T-helper 22 cell (primary cell): ENCODE measurements at places on chromosomes 1 and 21.
A peak's percentile ranks its signal among the peaks of the same experiment; 100 is the strongest.

GRCh38 chr1:85599076-85599491, 18.5 kb downstream of the CCN1 start:
- no peak for DNase-seq

GRCh38 chr1:62384276-62385005, 52.4 kb upstream of the USP1 start:
- no peak for DNase-seq

- peak; percentile 73 for DNase-seq
These were observed at the start of gene CIART for GRCh38 chr1:150281758-150282557. Gene CIART (plus strand): TSS chr1:150282554. CDS start chr1:150283268, 714 bp downstream.

DNA sequence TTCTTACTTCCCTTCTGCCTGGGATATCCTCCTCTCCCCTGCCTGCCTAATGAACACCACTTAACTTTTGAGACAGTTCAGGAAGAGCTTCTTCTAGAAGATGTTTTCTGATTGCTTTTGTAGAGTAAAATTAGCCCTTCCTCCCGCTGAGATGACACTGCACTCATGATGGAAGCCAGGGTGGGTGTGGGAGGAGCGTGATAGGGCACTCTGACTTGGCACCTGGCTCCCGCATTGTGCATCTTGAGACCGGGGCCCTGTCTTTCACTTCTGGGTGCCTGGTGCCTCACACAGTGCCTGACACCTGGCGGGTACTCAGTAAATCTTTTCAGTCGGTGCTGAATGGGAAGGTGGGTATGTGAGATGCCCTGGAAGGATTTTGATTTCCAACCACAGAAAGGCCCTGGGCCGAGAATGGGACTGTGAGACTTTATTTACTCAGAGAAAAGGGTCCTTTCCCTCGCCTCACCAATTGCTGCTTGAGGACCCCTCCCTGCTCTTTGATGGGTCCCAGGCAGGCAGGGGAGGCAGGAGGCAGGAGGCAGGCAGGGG, 6.8 kb downstream of the THEM5 start:
- no peak for DNase-seq

GRCh38 chr21:42257091-42257765, 38.3 kb downstream of the ABCG1 start:
- no peak for DNase-seq

DNA sequence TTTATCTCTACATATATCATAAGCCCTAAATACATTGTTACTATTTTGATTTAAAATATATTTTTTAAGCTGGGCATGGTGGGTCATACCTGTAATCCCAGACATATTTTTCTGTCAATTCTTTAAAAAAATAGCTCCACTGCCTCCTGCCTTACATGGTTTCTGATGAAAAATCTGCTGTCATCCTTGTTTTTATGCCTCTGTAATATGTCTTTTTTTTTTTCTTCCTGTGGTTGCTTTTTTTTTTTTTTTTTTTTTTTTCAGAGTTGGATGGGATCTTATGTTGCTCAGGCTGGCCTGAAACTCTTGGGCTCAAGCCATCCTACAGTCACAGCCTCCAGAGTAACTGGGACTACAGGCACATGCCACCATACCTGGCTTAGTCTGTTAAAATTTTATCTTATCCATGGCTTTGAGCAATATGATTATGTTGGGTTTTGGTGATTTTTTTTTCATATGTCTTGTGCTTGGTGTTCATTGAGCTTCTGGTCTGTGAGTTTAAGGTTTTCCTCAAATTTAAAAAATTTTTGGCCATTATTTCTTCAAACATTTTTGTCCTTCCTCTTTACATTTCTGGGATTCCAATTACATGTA, 12.4 kb upstream of the EDARADD start:
- DNase-seq = no peak

GRCh38 chr1:110554871-110555801, 36.2 kb upstream of the KCNA10 start:
- DNase-seq = peak; percentile 7

DNA sequence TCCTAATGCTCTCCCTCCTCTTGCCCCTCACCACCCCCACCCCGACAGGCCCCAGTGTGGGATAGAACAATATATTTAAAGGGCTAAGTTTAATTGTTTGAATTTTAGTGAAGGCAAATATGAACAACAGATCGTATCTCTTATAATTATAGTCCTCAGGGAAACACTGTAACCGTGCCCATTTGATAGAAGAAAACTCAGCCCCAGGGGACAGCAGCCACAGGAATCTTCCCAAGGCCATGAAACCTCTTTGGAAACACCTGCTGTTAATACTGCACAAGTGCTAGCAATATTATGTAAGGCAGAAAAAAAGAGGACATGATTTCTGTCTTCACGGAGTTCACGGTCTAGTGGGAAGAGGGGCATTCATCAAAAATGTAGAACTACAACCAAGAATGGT, 142.2 kb downstream of the URB2 start:
- DNase-seq = no peak

- DNase-seq = no peak
These were observed 3.2 kb downstream of the DAP3 start for GRCh38 chr1:155691992-155692528.

DNA sequence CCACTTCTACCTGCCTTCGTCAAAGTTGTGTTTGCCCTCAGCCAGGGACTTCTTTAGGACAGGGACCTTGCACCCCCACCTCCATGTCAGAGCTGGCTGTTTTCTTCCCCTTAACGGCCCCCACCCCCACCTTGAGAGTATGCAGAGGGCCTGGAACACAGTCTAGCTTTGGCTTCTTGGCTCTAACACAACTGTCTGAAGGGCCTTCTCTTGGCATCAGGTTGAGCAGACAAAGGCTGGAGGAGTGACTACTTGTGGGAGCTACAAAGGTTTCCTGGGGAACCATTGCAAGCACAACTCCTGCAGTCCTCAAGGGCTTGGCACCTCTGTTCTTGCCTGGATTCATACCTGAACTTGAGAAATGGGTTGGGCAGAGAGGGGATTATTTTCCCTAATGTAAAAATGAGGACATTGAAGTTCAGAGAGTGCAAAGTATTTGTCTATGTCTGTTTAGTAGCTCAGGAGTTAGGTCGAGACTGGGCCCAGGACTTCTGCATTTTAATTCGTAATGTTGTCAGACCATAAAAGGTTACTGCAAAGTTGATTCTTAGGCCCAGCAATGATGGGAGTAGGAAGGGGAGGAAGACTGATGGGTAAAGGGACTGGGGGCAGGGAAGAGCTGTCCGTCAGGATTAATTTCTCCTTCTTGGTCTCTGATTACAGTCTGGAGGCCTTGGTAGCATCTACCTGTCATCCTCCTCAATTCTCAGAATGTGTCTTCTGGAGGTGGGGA, 2.6 kb downstream of the CYP4B1 start:
- no peak for DNase-seq

DNA sequence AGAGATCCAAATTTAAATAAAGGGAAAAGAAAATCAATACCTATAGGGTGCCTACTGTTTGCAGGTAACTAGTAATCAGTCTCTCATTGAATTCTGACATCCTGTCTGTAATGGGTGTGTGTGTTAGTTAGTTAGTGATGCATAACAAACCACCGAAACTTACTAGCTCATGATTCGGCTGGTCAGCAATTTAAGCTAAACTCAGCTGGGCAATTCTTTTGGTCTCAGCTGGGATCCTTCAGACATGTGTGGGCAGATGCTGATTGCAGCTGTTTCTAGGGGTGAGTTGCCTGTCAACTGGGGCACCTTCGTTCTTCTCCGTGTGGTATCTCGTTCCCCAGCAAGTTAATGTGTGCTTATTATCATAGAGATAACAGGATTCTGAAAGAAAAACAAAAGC, 40.2 kb upstream of the ZNF124 start:
- no peak for DNase-seq

GRCh38 chr1:29397981-29398380, 161.7 kb downstream of the PTPRU start:
- DNase-seq = no peak

DNA sequence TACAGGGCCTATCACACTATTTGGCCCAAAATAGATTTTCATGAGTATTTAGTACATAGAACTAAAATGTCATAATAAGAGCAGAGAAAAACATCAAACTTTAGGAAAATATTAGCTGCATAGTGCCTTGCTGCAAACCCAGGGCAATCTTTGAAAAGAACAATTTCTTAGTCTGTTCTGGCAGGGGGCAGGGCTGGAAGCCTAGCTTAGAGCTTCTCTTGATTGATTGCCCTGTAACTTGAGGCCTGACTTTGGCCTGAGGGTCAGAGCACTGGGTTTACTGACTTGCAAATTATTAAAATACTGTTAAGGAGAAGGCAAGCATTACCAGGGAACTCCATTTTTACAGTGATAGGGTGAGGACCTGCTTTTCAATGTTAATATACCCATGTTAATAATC, 115.8 kb upstream of the SPAG17 start:
- DNase-seq = no peak

DNA sequence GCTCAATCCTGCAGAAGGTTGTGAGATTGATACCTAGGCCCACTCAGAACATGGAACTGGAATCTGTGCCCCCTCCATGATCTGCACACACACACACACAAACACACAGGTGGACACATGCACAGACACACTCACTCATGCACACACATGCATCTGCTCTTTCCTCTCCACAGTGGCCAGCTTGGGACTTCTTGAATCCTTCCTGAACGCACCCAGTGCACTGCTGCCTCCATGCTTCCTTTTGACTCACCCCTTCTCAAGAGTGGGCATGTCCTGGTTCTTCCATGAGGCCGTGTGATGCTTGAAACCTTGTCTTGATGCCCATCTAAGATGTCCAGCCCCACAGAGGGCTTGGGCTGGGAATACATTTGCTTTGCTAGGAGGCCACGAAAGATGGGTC, 25.4 kb upstream of the TENT5C start:
- DNase-seq = no peak

DNA sequence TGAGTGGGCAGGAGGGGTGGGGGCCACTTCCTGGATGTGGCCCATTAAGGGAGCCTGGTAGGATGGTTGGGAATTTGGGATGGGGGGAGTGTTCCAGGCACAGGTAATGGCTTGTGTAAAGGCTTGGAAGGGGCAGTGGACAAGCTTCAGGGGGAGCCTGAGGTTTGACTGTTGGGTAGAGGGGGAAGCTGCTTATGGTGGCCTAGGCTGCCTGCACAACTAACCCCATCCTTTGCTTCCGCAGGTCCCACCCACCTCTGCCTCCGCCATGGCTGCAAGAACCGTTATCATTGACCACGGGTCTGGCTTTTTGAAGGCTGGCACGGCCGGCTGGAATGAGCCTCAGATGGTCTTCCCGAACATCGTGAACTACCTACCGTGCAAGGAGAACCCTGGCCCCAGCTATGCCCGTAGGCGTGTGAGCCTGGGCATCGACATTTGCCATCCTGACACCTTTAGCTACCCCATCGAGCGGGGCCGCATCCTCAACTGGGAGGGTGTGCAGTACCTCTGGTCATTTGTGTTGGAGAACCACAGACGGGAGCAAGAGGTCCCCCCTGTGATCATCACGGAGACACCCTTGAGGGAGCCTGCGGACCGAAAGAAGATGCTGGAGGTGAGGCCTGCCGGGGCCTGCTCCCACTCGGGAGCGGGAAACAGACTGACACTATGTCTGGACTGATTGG, 67.8 kb downstream of the ACTL8 start:
- DNase-seq = no peak

GRCh38 chr1:71222668-71223067, 141.8 kb upstream of the ZRANB2 start:
- no peak for DNase-seq

DNA sequence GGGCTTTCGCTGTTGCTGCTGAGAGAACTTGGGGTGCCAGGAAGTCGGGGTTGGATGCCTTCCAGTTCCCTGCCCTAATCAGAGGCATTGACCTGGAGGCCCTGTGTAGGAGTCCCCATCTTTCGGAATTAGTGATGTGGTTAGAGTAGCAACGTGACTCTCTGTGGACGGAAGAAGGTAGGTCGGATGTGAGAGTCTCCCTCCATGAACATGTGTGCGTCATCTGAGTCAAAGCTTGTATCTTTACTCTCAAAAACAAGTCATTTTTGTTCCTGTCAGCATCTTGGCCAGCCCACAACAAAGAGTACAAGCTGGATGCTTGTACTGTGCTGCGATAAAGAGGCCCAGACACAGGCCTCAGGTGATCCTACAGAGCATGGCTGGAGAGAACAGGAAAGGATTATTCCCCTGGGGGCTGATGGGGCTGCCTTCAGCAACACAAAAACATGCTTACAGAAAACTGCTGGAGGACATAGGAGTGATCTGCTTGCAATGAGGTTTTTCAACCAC, 31.0 kb upstream of the IL10 start:
- peak; percentile 82 for DNase-seq

DNA sequence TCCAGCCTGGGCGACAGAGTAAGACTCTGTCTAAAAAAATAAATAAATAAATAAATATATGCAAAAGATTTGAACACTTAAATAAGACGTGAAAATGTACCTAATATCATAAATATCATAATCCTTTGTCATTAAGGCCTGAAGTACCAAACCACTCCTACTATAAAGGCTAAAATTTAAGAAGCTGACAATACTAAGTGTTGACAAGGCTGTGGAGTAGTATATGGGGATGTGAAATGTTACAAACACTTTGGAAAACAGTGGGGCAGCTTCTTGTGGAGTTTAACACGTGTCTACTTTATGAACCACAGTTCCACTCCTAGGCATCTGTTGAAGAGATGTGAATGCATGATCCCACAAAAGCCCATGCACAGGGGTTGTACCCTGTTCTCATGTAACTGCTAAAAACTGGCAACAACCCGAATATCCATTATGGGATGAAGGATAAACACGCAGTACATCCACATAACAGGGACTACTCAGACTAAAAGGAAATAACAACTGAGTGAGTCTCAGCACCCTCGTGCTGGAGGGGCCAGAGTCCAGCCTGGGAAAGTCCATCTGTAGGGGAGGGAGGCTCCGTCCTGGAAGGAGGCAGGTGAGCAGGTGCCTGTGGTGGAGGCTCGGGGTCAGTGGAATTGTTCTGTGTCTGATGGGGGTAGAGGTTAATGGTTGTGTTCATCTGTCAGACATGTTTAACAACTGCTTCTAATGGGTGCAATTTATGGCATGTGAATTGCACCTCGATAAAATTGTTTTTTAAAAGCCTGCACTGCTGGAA, 6.7 kb upstream of the SLC19A1 start:
- DNase-seq = no peak

DNA sequence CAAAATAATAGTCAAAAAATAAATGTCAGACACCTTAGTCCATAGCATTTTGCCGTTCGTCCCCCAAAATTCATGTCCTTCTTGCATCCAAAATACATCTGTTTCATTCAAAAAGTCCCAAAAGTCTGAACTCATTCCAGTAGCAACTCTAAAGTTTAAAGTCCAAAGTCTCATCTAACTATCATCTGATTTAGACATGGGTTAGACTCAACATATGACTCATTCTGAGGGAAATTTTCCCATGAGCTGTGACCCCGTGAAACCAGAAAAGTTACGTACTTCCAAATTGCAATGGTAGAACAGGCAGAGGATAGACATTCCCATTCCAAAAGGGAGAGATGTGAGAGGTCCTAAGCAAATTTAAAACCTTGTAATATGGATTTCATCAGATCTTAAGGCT, 48.6 kb upstream of the CACHD1 start:
- no peak for DNase-seq

DNA sequence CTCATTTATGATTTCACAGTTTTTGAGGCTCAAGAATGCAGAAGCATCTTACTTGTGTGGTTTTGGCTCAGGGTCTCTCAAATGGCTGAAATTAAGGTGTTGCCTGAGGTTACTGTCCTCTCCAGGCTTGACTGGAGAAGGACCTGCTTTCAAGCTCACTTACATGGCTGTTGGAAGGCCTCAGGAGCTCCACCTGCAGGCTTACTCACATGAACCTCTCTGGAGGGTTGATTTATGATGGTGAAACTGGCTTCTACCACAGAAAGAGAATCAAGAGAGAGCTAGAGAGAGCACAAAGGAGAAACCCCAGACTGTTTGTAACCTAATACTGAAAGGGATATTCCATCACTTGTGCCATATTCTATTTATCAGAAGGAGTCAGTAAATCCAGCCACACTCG, 6.2 kb upstream of the KCNK2 start:
- no peak for DNase-seq

GRCh38 chr1:100699744-100700143, 19.8 kb upstream of the VCAM1 start:
- DNase-seq = no peak
